ENCODE measurements at places on chromosomes 2 and 18. TPM values are rescaled to one million over a fixed set of nuclear protein-coding genes. Genes with fewer than 3 reads are reported as not detected.
A peak's percentile ranks its signal among the peaks of the same experiment; 100 is the strongest.

GRCh38 chr2:66122516-66122915 lies 312.4 kb upstream of the MEIS1 start:
- DNase-seq = peak; percentile 46

The TFCP2L1 gene
- 2.5 TPM for polyA plus RNA-seq

The EPAS1 gene
- polyA plus RNA-seq = 93.9 TPM

DNA sequence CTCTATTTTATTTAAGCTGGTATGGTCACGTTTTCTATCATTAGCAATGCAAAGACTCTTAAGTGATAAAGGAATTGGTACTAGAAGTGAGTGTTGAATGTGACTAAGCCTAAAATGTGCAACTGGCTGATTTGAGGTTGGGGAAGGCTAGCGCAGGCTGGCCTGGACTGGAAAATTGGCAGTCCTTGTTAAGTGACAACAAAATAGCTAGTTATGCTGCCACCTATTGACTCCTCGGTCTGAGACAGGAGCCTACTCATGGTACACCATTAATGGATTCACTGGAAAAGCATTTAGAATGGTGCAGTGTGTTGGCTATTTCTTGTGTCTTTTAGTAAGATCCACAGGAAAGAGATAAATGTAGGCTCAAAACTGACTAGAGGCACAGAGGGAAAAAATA lies 5.7 kb upstream of the WIPF1 start:
- peak; percentile 57 for DNase-seq

DNA sequence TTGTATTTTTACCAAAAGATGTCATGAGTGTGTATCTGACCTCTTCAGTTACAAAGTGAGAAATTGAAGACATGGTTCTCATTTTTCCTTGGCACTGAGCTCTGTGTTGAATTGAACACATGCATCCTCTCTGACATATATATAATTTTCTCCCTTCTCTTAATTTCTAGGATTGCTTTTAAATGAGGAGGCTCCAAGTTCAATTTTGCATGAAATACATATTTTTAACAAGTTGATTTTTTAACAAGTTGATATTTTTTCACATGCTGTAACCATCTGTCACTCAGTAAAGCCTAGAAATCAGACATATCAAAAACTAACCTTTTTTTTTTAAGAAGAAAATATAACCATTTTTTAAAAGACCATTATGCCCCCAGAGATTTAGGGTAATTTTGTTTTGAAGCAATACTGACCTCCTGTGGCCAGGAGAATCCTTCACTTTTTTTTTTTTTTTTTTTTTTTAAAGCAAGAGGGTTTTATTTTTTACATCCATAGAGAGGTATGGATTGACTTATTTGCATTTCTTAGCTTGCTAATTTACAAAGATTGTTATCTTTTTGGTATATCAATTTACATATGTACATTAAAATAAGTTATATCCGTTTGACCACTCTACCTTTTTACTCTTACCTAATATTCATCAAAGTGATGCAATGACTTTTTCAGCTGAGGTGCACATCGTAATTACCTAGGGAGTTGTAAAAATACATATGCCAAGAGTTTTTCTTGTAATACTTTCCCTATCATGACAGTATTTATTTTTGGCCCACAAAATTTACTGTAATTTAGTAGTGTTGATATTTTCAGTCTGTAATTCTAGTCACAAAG lies 161.8 kb downstream of the SOCS6 start:
- no peak for DNase-seq

DNA sequence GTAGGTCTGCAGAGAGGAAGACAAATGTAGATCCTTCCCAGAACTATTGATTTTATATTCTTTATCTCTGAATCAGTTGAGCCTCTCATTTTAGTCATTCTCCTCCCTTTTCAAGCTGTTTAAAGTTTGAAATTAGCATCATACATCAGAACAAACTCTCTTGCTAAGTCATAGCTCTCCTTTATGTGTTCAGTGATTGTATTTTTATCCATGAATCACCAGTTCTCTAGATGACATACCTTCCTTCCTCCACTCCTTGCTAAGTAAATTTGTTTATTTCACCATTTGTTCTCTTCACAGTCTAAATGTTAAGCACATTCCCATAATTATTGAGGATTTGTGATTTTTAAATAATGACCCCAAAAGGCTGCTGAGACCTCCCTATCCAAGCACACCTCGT lies 63.5 kb upstream of the RAPGEF4 start:
- DNase-seq = no peak

The KLHL41 gene
- polyA plus RNA-seq = 11.7 TPM

DNA sequence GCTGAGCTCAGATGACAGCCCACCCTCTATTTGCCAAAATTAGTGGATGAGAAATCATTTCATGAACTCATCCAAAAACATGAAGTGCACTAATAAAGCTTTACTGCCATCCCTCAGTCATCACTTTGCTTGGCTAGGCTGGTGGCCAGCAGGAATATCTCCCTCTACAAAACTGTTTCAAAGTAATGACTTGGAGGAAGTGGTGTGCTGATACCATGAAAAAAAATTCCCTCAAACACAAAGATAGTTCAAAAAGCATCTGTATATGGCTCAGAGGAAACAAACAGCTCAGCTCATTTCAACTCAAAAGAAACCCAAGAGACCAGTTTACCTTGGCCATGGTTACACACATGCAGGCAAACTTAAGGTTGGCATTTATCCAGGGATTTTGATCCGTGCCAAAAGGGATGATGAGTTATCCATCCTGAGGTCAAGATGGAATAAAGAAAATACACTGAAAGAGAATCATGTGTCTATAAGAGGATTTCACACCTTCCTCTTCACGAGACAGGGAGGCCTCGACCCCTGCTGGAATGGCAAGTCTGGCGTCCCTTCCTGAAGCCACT lies 18.4 kb upstream of the WIPF1 start:
- DNase-seq = no peak

The MRPL19 gene
- 27.3 TPM for polyA plus RNA-seq
